Anterior cingulate cortex (tissue), 58 donors: ENCODE measurements at places on chromosomes 3 and 15.

GRCh38 chr15:97259943-97260342 lies 700.6 kb upstream of the ARRDC4 start:
- no peak for DNase-seq

- no peak for DNase-seq
Measured at GRCh38 chr3:187966096-187966495, 187.9 kb upstream of the LPP start.

- no peak for DNase-seq
Measured at GRCh38 chr3:16378920-16379319, 113.9 kb downstream of the OXNAD1 start.

DNA sequence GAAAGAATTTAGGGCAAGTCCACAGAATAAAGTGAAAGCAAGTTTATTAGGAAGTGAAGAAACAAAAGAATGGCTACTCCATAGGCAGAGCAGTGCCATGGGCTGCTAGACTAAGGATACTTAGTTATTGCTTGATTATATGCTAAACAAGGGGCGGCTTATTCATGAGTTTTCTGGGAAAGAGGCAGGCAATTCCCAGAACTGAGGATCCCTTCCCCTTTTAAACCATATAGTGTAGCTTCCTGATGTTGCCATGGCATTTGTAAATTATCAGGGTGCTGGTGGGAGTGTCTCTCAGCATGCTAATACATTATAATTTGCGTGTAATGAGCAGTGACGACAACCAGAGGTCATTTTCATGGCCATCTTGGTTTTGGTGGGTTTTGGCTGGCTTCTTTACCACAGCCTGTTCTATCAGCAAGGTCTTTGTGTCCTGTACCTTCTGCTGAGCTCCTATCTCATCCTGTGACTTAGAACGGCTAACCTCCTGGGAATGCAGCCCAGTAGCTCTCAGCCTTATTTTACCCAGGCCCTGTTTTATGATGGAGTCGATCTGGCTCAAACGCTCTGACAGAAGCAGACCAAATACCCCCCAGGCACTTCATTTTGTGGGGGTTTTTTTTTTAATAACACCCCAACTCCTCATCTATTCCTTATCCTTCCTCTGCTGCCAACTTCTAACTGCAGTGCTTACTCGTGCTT lies 103.0 kb upstream of the RARB start:
- DNase-seq = no peak

GRCh38 chr3:33144433-33144832 lies 30.6 kb downstream of the CRTAP start:
- no peak for DNase-seq

GRCh38 chr15:23570486-23570885 lies 5.0 kb downstream of the MKRN3 start:
- peak; percentile 3 for DNase-seq

DNA sequence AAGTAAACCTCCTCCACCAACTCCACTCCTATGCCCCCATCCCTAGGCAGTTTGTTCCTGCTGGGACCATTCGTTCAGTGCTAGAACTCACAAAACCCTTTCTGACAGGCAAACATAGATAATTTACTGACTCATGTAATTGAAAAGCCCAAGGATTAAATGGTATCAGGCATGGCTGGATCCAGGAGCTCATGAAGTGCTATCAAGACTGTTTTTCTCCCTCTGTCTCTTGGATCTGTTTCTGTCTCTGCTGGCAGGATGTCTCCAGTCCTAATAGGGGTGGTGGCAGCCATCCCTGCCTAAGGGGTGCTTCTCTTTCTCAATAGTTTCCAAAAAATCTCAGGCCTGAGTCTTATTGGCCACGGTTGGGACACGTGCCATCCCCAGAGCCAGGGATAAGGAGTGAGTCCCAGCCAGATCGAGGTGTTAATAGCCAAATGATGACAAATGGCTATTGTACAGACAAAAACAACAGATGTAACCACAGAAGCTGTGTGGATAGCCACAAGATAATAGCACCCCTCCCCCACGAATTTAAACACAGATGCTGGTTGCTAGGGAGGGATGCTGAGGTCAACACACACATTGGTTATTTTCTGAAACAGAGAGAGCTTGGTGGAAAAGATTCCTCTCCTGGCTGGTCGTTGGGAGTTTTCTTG lies 168.6 kb downstream of the SHQ1 start:
- peak; percentile 11 for DNase-seq

DNA sequence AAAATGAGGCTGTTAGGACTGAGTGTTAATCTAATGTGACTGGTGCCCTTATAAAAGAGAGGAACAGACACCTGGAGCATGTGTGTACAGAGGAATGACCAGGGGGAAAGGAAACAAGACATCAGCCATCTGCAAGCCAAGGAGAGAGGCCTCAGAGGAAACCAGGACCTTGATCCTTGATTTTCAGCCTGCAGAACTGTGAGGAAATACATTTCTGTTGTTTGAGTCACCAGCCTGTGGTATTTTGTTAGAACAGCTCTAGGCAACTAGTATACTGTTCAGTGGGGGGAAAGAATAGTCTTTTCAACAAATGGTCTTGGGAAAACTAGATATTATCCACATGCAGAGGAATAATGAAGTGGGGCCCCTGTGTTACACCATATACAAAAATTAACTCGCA lies 80.6 kb downstream of the CCR1 start:
- no peak for DNase-seq

- no peak for DNase-seq
Measured at GRCh38 chr3:147389717-147390116, 16.6 kb downstream of the ZIC4 start.

DNA sequence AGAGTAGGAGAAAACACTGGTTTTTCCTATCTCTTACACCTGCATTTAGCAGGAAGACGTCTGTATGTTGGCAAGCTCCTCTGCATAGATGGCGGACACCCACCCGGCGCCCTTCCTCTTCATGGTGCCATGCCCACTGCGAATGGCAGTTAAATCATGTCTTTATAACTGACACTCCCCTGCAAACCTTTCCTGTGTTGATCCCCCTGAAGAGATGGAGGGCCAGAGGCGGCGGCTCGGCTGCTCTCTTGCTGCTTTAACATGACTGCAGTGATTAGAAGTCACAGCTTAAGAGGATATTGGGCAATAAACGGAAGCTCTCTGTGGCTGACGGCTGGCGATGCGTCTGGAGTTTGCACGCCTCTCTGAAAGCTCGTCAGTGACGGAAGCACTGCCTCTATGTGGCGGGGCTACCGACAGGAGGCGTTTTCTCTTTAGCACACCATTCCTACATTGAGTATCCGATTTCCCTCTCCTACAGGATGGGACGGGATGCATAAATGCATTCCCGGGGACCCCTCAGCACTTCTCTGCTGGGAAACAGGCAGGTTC lies 25.5 kb upstream of the SNRPA1 start:
- no peak for DNase-seq

- peak; percentile 76 for DNase-seq
Measured at GRCh38 chr3:188154014-188154808, at the start of gene LPP. Gene LPP (plus strand): TSS chr3:188154157. CDS start chr3:188406121, 251,964 bp downstream.

GRCh38 chr15:63968700-63969099 lies 77.6 kb downstream of the DAPK2 start:
- DNase-seq = no peak

- no peak for DNase-seq
Measured at GRCh38 chr3:41126961-41127360, 72.3 kb upstream of the CTNNB1 start.

GRCh38 chr3:185653949-185654757 lies 68.1 kb downstream of the SENP2 start:
- no peak for DNase-seq

DNA sequence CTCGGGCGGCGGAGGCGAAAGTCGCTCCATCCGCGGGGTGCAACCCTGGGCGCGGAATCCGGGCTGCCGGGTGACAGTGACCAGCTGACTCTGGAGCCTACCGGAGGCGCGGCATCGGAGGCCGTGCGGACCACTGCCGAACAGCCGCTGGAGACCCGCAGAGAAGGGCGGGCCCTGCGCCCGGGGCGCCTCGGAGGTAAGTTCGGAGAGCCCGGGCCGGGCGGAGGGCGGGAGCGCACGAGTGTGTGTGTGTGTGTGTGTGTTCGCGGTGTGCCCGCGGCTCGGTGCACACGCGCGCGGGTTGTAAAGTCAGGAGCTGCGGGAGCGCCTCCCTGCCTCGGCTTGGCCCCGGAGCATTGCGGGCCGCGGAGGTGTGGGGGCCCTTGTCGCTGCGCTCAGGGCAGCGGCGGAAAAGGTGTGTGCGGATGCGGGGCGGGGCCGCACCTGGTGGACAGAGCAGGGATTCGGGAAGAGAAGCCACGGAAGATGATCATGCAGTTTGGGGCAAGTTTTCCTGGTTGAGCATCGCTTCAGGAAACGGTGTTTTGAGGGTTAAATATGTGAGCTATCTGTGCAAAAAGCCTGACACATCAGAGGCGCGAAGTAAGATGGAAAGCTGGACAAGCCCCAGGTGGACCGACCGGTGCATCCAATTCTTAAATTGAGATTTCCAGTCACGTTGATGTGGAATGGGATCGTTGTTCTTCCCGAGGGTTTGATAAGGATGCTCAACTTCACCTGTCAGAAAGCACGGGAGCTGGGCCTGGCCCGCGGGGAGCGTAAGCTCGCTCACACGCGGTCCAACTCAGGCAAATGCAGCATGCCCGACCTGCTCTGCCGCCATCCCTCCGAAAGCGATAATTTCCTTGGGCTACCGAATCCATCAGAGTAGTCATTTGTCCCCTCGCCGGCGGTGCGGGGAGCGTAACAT lies 474 bp downstream of the MINAR1 start:
- no peak for DNase-seq

DNA sequence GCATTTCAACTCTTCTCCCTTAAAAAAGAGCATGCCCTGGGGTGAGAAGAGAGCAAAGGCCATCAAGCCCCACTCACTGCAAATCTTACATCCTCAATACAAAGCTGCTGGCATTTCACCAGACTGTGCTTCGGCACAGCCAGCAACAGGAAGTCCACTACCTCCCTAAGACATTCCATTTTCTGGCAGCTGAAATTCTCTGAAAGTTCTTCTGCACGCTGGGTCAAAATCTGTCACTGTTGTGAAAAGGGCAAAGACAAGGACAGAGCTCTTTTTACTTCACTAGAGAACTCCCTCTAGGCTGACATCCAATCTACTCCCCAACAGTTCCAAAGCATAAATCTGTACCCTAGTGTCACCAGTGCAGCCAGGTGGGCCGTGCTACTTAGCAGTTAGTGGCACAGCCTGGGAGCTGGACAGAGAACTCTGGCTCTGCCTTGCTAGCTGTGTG lies 6.3 kb downstream of the MTMR10 start:
- no peak for DNase-seq

- DNase-seq = no peak
Measured at GRCh38 chr3:157261000-157261399, 101.1 kb upstream of the CCNL1 start.

DNA sequence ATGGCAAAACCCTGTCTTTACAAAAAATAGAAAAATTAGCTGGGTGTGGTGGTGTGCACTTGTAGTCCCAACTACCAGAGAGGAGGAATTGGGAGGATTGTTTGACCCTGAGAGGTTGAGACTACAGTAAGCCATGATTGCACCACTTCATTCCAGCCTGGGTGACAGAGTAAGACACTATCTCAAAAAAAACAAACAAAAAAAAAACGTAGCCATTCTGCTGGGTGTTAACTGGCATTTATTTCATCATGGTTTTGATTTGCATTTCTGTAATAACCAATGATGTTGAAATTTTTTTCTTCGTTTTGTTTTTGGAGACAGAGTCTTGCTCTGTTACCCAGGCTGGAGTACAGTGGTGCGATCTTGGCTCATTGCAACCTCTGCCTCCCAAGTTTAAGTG lies 63.3 kb downstream of the RPLP1 start:
- DNase-seq = no peak

GRCh38 chr3:142180761-142181362 lies 31.5 kb upstream of the TFDP2 start:
- peak; percentile 3 for DNase-seq

- peak; percentile 71 for DNase-seq
Measured at GRCh38 chr15:98865397-98866339, 141.9 kb downstream of the PGPEP1L start.

DNA sequence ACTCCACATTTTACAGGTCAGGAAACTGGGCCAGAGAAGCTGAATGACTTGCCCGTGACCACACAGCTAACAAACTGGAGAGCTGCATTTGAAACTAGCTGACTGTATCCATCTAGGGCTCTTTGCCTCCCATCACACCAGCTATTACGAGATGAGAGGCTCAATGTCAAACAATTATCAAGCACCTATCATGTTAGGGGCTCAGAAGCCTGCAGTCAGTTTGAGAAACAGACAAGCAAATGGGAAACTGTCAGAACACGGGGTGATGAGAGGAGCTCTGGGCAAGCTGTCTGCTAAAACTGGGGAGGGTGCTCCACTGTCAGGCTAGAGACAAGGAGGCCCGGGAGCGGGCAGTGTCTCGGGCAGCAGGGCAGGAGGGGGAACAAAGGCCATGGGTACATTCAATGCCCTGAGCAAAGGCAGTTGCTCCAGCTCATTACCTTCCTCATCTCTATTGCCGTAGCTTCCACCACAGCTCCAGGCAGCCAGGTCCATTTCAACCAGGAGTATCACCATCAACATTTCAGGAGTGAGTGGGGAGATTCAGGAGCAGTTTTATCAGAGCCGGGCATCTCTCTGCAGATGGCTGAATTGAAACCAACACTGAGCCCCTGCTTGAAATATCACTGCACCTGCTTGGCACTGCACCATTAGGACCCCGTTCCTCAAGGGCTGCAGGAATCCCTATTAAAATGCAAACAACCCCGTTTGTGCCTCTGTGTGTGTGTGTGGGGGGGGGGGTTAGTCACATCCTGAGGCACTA lies 122.6 kb downstream of the RAB11A start:
- no peak for DNase-seq

DNA sequence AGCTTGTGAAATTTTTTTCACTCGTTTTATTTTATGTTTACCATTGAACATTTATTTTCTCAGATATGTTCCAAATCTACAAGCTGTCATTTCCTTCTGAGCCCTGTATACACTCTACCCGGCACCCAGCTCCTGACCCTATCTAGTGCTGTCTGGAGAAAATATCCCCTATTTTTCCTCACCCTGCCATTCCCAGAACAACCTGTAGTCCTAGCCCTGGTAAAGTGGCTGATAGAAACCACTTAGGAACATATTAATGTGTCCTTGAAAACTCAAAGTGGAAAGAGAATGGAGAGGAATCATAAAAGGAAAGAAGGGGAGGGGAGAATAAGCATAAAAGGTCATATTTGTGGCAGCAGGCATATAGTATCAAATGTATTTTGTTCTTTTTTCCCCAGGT lies 8.2 kb upstream of the TIMMDC1 start:
- DNase-seq = no peak

GRCh38 chr3:161412123-161412522 lies 40.8 kb upstream of the SPTSSB start:
- DNase-seq = no peak

GRCh38 chr15:95149771-95150170 lies 918.4 kb downstream of the MCTP2 start:
- no peak for DNase-seq

DNA sequence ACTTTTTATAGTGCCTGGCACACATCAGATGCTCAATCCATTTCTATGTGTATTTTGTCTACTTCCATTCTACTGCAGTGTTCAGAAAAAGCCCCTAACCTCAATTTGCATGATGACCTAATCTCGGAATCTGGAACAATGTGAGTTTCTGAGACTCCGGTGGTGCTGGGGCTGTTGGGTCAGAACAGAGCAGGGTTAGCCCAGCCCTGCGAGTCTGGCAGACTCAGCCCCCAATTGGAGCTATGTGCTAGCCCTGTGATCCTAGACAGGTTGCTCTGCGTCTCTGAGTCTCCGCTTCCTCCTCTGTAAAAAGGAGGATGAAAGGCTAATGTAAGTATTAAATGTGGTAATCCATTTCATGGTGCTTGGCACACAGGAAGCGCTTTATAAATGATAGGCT lies 95.0 kb upstream of the ICE2 start:
- no peak for DNase-seq

GRCh38 chr3:164390046-164390445 lies 688.2 kb downstream of the SI start:
- DNase-seq = no peak
